ENCODE measurements at places on chromosomes 11 and 22.

DNA sequence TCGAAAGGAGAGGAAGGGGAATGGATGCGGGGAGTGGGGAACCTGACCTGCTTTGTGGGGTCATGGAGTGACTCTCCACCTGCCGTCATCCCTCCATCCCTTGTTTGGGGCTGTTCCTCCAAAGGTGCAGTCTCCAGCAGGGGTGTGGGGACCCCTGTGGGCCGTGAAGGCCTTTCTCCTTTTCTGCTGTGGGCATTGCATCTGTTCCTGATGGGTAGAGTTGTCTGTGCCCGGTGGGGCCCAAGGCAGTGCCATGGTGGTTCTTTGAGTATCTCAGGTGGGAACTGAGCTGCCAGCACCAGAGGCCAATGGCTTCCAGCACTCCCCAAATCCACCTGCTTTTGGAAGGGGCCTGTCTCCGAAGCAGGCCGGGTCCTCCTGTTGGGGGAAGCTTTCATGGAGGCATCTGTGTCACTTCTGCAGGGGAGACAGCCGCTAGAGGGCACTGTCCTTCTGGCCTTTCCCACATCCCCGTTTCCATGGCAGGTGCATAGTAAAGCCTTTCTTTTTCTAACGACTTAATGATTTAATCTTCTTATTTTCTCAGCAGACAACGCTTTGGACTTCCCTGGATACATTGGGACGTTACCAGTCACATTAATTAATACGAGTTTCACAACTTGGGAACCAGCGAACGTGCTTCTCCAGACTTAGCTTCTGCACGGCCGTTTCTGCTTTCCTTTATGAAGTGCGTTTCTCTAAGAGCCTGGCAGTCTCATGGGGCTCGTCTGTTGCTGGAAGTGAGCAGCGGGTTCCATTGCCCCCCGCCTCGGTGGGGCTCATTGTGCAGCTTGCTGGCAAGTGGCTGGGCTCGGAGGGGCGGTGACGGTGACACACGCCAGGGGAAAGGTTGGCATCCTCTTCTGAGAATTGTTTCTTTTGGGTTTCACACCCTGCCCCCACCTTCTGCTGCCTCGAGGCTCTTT lies 57.1 kb downstream of the PARVB start:
- peak; percentile 43 for DNase-seq

DNA sequence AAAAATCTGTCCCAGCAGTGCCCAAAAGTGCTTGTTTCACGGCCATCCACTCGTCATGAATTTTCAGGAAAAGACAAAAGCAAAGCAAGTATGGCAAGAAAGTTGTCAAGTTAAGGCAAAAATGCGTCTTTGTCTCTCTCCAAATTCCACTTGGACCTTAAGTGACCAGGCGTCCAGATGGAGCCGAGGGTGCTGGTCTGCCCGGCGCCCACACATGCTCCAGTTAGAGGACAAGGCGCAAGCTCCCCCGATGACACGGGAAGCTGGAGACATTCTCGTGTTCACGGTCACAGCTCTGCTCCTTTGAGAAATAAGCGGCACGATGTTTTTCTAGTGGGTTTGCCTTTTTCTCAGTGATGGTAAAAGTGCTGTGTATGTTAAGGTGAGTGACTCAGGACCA lies 219.0 kb downstream of the BRD1 start:
- no peak for DNase-seq

- no peak for DNase-seq
Observed at GRCh38 chr11:70402685-70403084, 4.4 kb downstream of the CTTN start.

GRCh38 chr11:27229511-27230191 lies 133.4 kb downstream of the CCDC34 start:
- DNase-seq, result no peak
